SJSA1 (cell line): ENCODE measurements at places on chromosomes 3 and 15. TPM values are rescaled to one million over a fixed set of nuclear protein-coding genes. Genes with fewer than 3 reads are reported as not detected.

DNA sequence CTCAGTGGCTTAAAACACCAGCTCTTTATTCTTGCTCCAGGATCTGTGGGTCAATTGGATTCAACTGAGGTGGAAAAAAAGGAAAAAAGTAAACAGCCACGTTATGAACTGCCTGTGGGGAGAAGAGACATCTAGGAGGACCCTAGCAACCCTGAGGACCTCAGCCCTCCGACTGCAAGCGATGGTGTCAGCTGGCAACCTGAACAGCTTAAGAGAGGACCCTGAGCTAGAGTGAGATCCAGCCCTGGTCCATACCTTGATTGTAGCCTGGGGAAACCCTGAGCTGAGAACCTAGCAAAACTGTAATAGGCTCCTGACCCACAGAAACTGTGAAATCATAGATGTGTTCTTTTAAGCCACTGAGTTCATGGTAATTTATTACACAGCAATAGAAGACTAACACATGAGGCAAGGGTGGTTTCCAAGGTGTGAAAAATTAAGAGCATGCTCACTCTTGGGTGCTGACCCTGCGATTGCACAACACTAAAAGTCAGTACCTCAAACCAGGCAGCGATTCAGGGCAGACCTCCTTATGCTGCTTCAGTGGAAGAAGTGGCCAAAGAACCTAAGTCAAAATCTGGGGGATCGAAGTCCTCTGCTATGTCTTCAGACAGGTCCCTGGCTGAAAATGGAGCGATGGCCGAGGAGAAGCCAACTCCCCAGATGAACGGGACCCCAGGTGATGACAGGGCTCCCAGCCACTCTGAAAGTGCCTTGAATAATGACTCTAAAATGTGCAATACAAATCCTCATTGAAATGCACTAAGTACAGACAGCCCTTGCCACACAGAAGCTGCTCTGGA lies 57.7 kb downstream of the GASK1A start:
- H3K4me1 ChIP-seq: no peaks in the 10 kb centered on the region
- no peaks in the 10 kb centered on the region for H3K27me3 ChIP-seq
- no peak overlapping the region for H3K27ac ChIP-seq

Gene CD276
- 81.2 and 148 TPM in 2 replicates for total RNA-seq

GRCh38 chr3:46453526-46454208 lies 11.0 kb downstream of the LTF start:
- H3K27me3 ChIP-seq: no peaks in the 10 kb centered on the region
- no peak overlapping the region for H3K4me3 ChIP-seq
- no peaks in the 10 kb centered on the region for H3K36me3 ChIP-seq
- no peaks in the 10 kb centered on the region for H3K4me1 ChIP-seq
- no peak for DNase-seq

DNA sequence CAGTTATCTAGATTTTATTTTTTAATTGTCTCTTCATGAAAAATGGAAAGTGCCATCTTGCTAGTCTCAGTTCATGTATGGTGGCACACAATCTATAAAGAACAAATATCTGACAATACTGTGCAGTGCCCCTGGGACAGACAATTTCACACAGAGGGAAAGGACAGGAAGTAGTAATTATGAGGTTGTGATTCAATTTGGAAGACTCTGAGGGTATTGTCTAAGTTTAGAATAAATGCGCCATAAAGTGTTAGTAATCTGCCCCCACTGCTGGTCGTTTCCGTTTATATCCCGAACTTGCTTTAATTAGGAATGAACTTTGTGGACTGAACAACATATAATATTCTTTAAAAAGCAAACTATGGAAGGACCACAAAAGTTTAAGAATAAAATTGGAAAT lies 196.4 kb upstream of the SLC24A5 start:
- no peak overlapping the region for H3K4me3 ChIP-seq
- no peaks in the 10 kb centered on the region for H3K4me1 ChIP-seq
- DNase-seq: no peak

DNA sequence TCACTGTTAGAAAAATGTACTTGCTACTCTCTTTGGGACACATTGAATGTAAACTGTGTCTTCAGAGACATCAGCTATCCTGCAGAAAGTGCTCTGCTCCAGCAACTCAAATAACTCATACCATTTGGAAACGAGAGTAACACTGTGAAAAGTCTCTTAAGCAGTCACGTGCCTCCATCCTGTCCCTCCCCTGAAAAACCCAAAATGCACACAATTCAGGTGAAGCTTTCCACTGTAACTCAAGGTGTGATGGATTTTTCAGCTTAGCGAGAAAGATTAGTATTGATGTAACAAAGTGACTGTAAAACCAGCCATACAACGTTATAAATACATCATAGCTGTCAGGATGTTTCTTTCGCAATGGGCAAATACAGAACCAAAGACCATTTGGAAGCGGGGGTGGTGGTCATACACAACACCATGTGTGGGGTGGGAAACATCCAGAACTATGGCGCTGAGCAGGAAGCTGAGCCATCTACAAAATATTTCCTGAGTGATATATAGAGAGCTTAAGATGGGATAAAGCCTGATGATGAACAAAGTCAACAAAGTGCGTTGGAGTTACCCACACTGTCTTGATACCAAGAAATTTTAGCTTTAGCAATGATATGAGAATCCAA lies 332.3 kb downstream of the FOXP1 start:
- peak overlapping the region; percentile 49 for H3K27ac ChIP-seq
- DNase-seq: peak; percentile 17
- peaks cover 28% of the 10 kb centered on the region for H3K4me1 ChIP-seq
- H3K4me3 ChIP-seq: no peak overlapping the region

Gene REC114
- not detected in 2 replicates for total RNA-seq

Gene ADAMTS17
- total RNA-seq: 0.32 and 0.50 TPM in 2 replicates

Gene GOLGA8N
- total RNA-seq: 1.9 and 2.5 TPM in 2 replicates

GRCh38 chr3:189490337-189490736 lies 140.9 kb upstream of the TP63 start:
- H3K36me3 ChIP-seq: no peaks in the 10 kb centered on the region
- DNase-seq: no peak
- no peaks in the 10 kb centered on the region for H3K27me3 ChIP-seq
- no peak overlapping the region for H3K27ac ChIP-seq

- H3K4me3 ChIP-seq: no peak overlapping the region
- no peaks in the 10 kb centered on the region for H3K4me1 ChIP-seq
- H3K27ac ChIP-seq: no peak overlapping the region
- H3K27me3 ChIP-seq: no peaks in the 10 kb centered on the region
- no peak for DNase-seq
- no peaks in the 10 kb centered on the region for H3K36me3 ChIP-seq
Measured at GRCh38 chr3:38782148-38782547, 33.9 kb downstream of the SCN10A start.

Gene XIRP1
- total RNA-seq: 0.69 and 1.9 TPM in 2 replicates

Gene CD96
- 0.13 and 0.38 TPM in 2 replicates for total RNA-seq

GRCh38 chr3:112047264-112047663 lies 12.7 kb downstream of the TMPRSS7 start:
- no peaks in the 10 kb centered on the region for H3K27me3 ChIP-seq
- DNase-seq: no peak
- no peaks in the 10 kb centered on the region for H3K36me3 ChIP-seq
- no peak overlapping the region for H3K27ac ChIP-seq

GRCh38 chr3:46857485-46858341 lies 5.5 kb downstream of the MYL3 start:
- H3K4me1 ChIP-seq: no peaks in the 10 kb centered on the region
- no peaks in the 10 kb centered on the region for H3K27me3 ChIP-seq
- H3K4me3 ChIP-seq: no peak overlapping the region
- no peak for DNase-seq
- H3K27ac ChIP-seq: no peak overlapping the region

DNA sequence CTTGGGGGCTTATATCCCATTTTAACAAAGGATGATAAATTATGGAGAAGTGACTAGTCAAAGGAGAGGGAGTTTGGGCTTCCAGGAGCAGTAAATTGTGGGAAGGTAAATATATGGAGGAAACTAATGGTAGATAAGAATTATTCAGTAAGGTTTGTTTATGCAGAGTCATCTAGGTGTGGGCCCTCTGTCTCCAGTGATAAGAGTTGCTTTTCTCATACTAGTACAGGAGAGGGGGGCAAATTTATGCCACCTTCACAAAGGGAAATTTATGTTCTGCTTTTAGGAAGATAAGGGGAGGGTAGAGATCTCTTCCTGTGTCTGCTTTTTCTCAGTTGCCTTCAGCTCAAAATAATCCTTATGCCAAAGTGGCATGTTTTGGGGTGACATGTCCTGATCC lies 383.7 kb upstream of the PPP2R3A start:
- H3K4me3 ChIP-seq: no peak overlapping the region
- H3K36me3 ChIP-seq: no peaks in the 10 kb centered on the region
- no peaks in the 10 kb centered on the region for H3K4me1 ChIP-seq
- no peaks in the 10 kb centered on the region for H3K27me3 ChIP-seq
- no peak for DNase-seq
- no peak overlapping the region for H3K27ac ChIP-seq

- no peak overlapping the region for H3K27ac ChIP-seq
- H3K4me1 ChIP-seq: peaks cover 11% of the 10 kb centered on the region
- no peaks in the 10 kb centered on the region for H3K27me3 ChIP-seq
- DNase-seq: no peak
Measured at GRCh38 chr15:70236341-70237086, 138.8 kb upstream of the TLE3 start.

Gene OR5K4
- total RNA-seq: not detected in 2 replicates

DNA sequence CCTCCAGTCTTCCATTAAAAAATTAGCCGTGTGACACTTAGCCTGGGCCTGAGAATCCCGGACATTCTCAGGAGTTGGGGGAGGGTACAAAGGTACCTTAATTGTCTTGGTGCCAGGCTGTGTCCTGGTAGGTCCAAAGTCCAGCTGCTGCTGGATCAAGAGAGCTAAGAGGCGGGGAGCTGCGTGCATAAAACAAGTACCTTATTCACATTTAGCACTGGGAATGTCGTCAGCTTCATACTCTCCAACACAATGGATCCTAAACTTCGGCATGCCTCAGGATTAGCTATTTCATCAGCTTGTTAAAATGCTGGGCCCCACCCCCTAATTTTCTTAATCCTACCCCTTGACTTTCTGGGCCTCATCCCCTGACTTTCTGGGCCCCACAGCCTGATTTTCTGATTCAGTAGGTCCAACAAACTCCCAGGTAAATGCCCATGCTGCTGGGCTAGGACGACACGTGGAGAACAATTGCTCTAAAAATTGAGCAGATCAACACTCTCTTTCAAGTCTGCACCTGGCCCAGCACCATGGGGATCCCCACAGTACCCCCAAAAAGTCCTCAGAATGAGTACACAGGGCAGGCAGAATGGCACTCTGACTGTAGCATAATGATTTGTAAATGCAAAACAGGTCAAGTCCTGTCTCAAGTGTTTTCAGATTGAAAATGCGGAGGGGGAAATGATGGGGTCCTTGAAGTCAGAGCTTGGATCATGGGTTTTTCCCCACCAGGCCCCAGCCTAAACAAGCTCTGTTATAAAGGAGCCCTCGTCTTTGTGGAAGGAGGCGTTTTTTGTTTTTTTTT lies 5.6 kb upstream of the AEN start:
- peaks cover 8% of the 10 kb centered on the region for H3K4me1 ChIP-seq
- H3K36me3 ChIP-seq: no peaks in the 10 kb centered on the region
- H3K27me3 ChIP-seq: no peaks in the 10 kb centered on the region
- no peak overlapping the region for H3K4me3 ChIP-seq

DNA sequence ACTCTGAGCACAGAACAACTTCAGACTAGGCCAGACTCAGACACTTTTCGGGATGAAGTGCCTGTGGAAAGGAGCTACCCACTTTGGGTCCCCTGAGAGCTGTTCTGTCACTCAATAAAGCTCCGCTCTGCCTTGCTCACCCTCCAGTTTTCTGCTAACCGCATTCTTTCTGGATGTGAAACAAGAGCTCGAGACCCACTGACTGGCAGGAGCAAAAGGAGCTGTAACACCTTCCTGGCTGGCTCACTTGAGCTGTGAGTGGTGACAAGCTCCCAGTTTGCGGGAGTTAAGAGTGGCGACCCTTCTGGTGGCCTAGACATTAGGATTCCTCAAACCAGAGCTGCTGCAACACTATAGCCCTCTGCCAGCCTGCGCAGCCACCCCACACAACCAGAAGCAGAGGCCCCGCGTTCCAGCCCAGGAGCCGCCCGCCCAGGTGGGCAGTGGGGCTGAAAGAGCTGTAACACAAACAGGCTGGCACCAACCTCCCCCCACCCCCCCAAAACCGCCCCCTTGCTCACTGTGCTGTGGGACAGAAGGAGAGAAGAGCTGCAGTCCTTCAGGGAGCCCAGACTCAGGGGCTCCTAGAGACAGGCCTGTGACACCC lies 1178.1 kb upstream of the GBE1 start:
- H3K27me3 ChIP-seq: no peaks in the 10 kb centered on the region
- H3K27ac ChIP-seq: no peak overlapping the region
- no peaks in the 10 kb centered on the region for H3K36me3 ChIP-seq
- no peak for DNase-seq
- H3K4me3 ChIP-seq: no peak overlapping the region
- no peaks in the 10 kb centered on the region for H3K4me1 ChIP-seq

Gene GOLGA6D
- not detected in 2 replicates for total RNA-seq

DNA sequence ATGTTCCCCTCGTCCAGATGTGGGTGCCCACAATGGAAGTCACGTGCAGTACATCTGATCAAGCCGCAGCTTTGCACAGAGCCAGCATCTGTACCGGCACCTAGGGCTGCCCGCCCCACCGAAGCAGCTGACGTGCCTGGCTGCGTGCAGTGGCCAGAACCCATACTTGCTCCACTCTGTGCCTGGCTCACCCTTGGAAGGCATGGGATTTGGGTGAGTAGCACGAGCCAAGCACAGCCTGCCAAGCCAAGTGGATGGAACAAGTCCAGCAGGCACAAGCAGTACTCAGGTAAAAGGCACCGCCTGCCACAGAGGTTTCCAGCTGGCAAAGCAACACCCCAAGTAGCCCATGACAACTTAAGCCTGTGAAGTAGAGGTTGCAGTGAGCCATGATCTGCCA lies 261.3 kb downstream of the TBC1D5 start:
- H3K27me3 ChIP-seq: no peaks in the 10 kb centered on the region
- H3K4me1 ChIP-seq: no peaks in the 10 kb centered on the region
- H3K4me3 ChIP-seq: no peak overlapping the region
- H3K27ac ChIP-seq: no peak overlapping the region
- H3K36me3 ChIP-seq: no peaks in the 10 kb centered on the region

- no peaks in the 10 kb centered on the region for H3K27me3 ChIP-seq
- no peak overlapping the region for H3K27ac ChIP-seq
- H3K36me3 ChIP-seq: no peaks in the 10 kb centered on the region
- no peak for DNase-seq
- H3K4me1 ChIP-seq: no peaks in the 10 kb centered on the region
- H3K4me3 ChIP-seq: no peak overlapping the region
Measured at GRCh38 chr3:53202331-53203015, 41.5 kb downstream of the PRKCD start.

GRCh38 chr3:37712421-37712820 lies 149.3 kb upstream of the CTDSPL start:
- no peak for DNase-seq
- no peaks in the 10 kb centered on the region for H3K27me3 ChIP-seq
- no peaks in the 10 kb centered on the region for H3K36me3 ChIP-seq
- H3K27ac ChIP-seq: no peak overlapping the region

DNA sequence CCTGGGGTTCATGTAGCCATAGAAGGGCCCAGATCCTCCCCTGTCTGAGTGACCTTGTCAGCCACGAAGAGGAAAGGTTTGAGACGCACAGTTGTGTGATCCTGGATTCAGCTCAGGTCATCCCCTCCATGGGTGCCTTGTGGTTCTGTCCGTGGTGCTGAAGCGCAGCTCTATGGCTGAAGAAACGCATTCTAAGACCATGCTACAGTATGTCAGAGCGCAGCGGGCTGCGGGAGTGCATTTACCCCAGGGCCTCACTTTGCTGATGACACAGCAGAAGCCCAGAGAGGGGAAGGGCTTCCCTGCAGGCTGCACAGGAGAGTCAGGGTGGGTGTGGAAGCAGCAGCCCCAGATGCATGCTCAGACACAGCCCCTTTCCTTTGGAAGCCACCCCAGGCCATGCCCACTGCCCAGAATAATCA lies 68.8 kb upstream of the IQSEC1 start:
- H3K27ac ChIP-seq: no peak overlapping the region
- H3K27me3 ChIP-seq: no peaks in the 10 kb centered on the region
- H3K4me3 ChIP-seq: no peak overlapping the region

GRCh38 chr15:77632534-77633133 lies at the start of gene LINGO1:
Gene LINGO1 (minus strand): TSS chr15:77632912. CDS start chr15:77632315, 597 bp downstream.
- no peak for DNase-seq
- H3K27me3 ChIP-seq: peaks cover 50% of the 10 kb centered on the region
- H3K4me3 ChIP-seq: peak within 1 kb of the TSS; percentile 25
